Right atrium auricular region (tissue), 2 donors: ENCODE measurements at places on chromosomes 7 and 10. TPM values are rescaled to one million over a fixed set of nuclear protein-coding genes. Genes with fewer than 3 reads are reported as not detected.

DNA sequence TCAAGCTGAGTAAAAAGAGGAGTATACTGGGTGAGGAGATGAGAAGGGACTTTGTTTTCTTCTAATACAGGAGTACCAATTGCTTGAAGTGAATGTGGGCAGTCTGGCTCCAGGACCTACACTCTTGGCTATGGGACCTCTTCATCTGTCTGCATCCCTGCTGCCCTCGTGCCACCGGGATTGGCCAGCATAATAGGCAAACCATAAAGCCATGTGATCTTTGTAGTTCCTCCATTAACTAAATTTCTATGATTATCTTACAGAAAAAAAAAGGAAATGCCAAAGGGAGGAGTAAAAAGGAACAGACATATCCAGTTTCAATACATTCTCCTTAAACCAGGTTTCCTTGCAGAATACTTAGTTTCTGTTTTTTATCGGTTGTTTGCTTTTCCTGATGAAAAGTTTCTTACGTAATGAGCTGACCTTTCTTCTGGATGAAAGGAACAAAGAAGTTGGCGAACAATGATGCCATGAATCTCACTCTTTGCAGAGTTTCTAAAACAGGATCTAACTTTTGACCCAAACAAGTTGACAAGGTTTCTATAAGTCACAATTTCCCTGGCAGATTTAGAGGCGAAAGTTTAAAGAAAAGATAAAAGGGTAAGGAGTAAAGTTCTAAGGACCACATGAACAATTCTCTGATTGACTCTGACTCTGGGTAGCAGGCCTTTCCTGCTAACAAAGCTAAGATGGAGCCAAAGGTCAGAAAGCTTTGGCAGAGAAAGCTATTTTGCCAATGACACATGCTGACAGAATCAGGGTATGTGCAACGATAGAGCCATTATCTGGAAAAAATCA, 54.1 kb downstream of the LAMB1 start:
- H3K27me3 ChIP-seq = no peaks in the 10 kb centered on the region
- no peak overlapping the region for H3K27ac ChIP-seq
- H3K36me3 ChIP-seq = peaks cover 42% of the 10 kb centered on the region
- no peak for DNase-seq
- H3K4me1 ChIP-seq = no peaks in the 10 kb centered on the region

- no peaks in the 10 kb centered on the region for H3K36me3 ChIP-seq
- H3K27ac ChIP-seq = no peak overlapping the region
- H3K27me3 ChIP-seq = no peaks in the 10 kb centered on the region
- no peak overlapping the region for H3K4me3 ChIP-seq
- H3K4me1 ChIP-seq = no peaks in the 10 kb centered on the region
- no peak for DNase-seq
Observed at GRCh38 chr7:96547371-96547811, 162.3 kb downstream of the SEM1 start.

Gene NPY4R
- total RNA-seq = not detected

DNA sequence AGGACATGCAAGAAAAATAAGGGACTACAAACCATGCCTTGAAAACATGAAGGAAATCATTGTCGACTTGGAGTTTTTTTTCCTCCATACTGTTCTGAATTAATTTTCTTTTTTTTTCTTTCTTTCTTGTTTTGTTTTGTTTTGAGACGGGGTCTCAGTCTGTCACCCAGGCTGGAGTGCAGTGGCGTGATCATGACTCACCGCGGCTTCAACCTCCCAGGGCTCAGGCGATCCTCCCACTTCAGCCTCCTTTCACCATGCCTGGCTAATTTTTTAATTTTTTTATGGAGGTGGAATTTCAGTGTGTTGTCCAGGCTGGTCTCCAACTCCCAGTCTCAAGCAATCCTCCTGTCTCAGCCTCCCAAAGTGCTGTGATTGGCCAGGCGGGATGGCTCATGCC, 11.6 kb downstream of the UCMA start:
- H3K4me3 ChIP-seq = no peak overlapping the region
- no peak for DNase-seq
- H3K36me3 ChIP-seq = no peaks in the 10 kb centered on the region
- H3K4me1 ChIP-seq = no peaks in the 10 kb centered on the region
- H3K27me3 ChIP-seq = no peaks in the 10 kb centered on the region
- no peak overlapping the region for H3K27ac ChIP-seq

- H3K4me3 ChIP-seq = peak overlapping the region; percentile 98
- DNase-seq = no peak
- peaks cover 23% of the 10 kb centered on the region for H3K4me1 ChIP-seq
- H3K27me3 ChIP-seq = no peaks in the 10 kb centered on the region
- no peak overlapping the region for H3K27ac ChIP-seq
- peaks cover 43% of the 10 kb centered on the region for H3K36me3 ChIP-seq
Observed at GRCh38 chr7:75880242-75880641, 1.4 kb downstream of the RHBDD2 start.

DNA sequence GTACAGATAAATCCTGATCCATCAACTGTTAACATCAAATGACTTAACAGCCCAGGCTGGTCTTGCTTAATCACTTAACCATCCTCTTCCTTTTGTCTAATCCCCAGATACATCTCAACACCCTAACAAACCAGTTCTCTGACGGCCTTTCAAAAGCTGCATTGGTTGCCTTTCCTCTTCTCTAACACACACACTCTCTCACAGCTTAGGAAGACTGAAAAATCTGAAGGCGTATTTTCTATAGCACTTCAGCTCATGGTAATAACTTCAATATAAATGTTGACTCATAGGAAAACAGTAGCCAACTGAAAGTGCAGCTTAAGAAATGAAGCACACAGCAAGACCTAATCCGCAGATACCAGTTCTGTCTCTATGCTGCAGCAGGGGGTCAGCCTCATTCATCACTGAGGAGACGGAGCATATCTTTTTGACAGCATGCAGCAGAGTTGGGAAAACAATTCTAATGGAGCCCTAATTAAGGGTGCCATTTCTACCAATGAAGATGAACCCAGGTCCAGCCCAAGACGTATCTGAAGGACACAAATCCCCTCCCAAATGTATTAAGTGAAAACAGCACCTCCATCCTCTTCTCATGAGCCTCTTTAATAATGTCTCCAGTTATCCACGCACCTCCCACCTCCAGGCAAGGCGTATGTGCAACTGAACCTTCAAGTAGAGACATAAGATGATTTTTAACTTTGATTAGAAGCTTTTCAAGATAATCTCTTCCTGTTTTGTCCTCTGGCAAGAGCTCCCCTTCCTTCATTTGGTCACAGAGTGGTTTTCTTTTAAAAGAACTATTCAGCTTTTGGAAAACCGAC, 211.7 kb upstream of the NFE2L3 start:
- no peak overlapping the region for H3K27ac ChIP-seq
- DNase-seq = no peak
- no peaks in the 10 kb centered on the region for H3K36me3 ChIP-seq
- H3K4me1 ChIP-seq = no peaks in the 10 kb centered on the region
- no peaks in the 10 kb centered on the region for H3K27me3 ChIP-seq

Gene KCNIP2
- total RNA-seq = 653 TPM

Gene GHRHR
- total RNA-seq = not detected

DNA sequence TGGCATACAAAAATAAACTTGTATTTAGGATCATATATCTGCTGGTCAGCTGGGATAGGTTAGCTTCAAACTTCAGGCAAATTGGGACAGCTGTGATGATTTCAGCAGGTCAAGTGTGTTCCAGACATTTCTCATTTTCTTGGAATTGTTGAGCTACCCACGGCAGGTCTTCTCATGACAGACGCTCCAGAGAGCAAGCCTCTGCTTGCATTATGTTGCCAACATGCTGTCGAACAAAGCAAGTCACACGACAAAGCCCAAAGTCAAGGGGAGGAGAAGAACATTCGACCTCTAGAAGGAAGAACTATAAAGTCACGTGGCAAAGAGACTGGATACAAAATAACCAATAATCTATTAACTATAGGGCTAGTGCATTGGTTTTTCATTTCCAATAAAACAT, 103.5 kb downstream of the RAB18 start:
- no peaks in the 10 kb centered on the region for H3K4me1 ChIP-seq
- no peak overlapping the region for H3K27ac ChIP-seq
- no peaks in the 10 kb centered on the region for H3K36me3 ChIP-seq
- DNase-seq = no peak
- H3K4me3 ChIP-seq = no peak overlapping the region
- H3K27me3 ChIP-seq = no peaks in the 10 kb centered on the region

DNA sequence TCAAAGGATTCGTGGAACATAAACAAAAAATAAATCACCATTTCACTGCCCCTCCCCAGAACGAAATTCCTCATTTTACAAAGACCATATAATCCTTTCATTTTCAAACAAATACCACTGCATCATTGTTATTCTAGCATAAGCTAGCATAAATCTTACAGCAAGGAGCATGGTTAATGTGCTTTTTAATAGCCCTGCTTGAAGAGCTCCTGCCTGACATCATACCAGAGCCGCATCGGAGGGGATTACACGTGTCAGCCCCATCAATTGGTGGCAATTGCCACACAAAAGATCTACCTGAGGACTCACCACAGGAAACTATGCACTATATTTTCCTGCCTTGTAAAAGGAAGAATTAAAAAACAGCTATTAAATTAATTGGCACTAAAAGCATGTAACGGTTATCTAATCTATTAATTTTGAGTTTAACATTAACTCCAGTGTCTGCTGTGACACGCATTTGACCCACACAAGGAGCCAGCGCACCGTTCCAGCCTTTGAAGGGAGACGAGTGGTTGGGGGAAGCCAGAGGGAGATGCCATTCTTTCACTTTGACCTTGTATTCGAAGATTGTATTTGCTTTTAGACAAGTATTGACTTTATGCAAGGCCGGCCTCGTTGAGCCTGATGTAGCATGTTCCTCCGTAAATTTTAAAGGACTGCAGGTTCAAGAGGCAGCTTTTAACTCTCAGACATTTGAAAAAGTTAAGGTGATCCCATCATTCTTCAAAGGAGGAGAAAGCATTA, 261.1 kb upstream of the RNF32 start:
- DNase-seq = no peak
- no peak overlapping the region for H3K4me3 ChIP-seq
- H3K4me1 ChIP-seq = no peaks in the 10 kb centered on the region
- H3K27ac ChIP-seq = no peak overlapping the region
- H3K36me3 ChIP-seq = no peaks in the 10 kb centered on the region

GRCh38 chr10:49368256-49368655, 27.6 kb downstream of the DRGX start:
- no peaks in the 10 kb centered on the region for H3K27me3 ChIP-seq
- H3K27ac ChIP-seq = no peak overlapping the region

DNA sequence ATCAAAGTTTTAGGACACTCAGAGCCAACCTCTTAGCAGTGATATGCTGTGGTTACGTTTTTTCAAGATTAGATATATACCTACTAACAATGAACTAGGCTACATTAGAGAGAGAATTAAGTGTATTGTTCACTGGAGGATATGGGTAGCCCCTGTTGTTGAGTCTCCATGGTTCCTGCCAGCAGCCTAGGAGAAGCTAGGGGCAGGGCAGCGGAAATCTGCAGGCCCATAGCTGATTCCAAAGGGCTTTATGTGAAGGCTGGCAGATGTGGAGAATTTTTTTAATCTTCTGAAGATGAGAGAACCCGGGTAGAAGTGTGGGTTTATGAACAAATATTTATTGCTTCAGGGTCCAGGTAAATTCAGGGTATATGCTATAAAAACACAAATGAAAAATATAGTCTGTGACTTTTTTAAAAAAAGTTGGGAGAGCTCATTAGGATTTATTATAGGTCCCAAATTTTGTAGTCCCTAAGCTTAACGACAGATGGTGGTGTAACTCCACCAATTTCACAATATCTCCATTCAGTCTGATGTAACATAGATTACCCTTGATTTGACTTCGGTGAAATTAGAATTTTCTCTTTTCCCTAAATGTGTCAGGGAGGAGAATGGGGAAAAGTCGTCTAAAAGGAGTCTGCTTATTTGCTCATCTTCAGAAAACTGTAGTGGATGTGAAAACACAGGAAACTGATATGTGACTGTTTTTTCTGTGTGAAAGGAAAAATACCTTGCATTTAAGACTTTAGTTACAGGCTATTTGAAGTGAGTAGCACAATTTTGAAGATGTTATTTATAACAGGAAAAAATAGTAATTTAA, 163.0 kb upstream of the PPP1R3A start:
- H3K27me3 ChIP-seq = peaks cover 38% of the 10 kb centered on the region
- no peak for DNase-seq
- no peak overlapping the region for H3K27ac ChIP-seq
- H3K36me3 ChIP-seq = no peaks in the 10 kb centered on the region
- H3K4me1 ChIP-seq = no peaks in the 10 kb centered on the region

- peaks cover 18% of the 10 kb centered on the region for H3K36me3 ChIP-seq
- H3K4me3 ChIP-seq = peak overlapping the region; percentile 85
- H3K27me3 ChIP-seq = no peaks in the 10 kb centered on the region
- peak; percentile 89 for DNase-seq
- H3K4me1 ChIP-seq = no peaks in the 10 kb centered on the region
Observed at GRCh38 chr7:6446838-6447580, 745 bp downstream of the DAGLB start.

- no peaks in the 10 kb centered on the region for H3K4me1 ChIP-seq
- H3K36me3 ChIP-seq = no peaks in the 10 kb centered on the region
- peak within 1 kb of the TSS; percentile 69 for H3K4me3 ChIP-seq
- DNase-seq = peak; percentile 84
Observed at GRCh38 chr7:82443547-82444219, at the start of gene CACNA2D1. Gene CACNA2D1, minus strand, starts transcription at chr7:82443777.

DNA sequence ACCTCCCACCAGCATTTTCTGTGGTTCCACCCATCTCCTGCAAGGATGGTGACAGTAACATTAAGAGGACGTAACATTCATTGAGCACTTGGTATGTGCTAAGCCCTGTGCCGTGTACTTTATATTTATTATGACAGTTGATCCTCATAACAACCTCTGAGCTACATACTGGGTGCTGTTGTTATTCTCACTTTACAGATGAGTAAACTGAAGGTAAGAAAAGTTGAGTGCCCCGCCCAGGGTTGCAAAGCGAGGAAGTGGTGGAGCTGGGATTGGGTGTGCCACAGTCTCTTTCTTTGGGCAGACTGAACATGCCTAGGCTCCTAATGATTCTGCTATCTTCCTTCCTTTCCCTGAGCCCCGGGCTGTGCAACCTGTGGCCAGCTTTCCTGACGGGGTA, 107.4 kb downstream of the SH3PXD2A start:
- no peaks in the 10 kb centered on the region for H3K4me1 ChIP-seq
- H3K27ac ChIP-seq = no peak overlapping the region

GRCh38 chr10:27030060-27030459, 70.2 kb downstream of the ANKRD26 start:
- H3K27ac ChIP-seq = no peak overlapping the region
- H3K4me1 ChIP-seq = no peaks in the 10 kb centered on the region
- H3K36me3 ChIP-seq = peaks cover 30% of the 10 kb centered on the region
- no peak for DNase-seq

DNA sequence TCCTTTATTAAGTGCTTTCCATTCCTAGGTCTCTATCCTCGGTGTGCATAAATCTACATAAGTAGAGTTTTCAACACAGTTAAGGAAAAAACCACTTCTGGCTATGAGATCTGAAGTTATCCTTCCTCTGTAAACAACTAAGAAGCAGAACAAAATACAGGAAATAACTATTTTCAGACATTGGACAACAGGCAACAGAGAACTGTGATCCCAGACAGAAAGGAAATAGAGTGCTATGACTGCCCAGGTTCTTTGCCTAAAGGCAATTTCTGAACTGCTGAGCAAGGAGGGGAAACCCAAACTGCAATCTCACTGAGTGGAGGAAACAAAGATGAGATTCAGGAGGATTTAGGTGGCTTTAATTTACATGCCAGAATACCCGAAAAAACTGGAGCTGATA, 285.4 kb downstream of the SNX13 start:
- H3K27ac ChIP-seq = no peak overlapping the region
- no peaks in the 10 kb centered on the region for H3K27me3 ChIP-seq
- H3K4me3 ChIP-seq = no peak overlapping the region

GRCh38 chr10:52683776-52684175, 88.8 kb downstream of the MBL2 start:
- no peak overlapping the region for H3K4me3 ChIP-seq
- DNase-seq = no peak
- H3K4me1 ChIP-seq = no peaks in the 10 kb centered on the region
- no peaks in the 10 kb centered on the region for H3K36me3 ChIP-seq
- no peak overlapping the region for H3K27ac ChIP-seq
